ELR (cell line): ENCODE measurements at places on chromosomes 12 and 14.
A peak's percentile ranks its signal among the peaks of the same experiment; 100 is the strongest.

DNA sequence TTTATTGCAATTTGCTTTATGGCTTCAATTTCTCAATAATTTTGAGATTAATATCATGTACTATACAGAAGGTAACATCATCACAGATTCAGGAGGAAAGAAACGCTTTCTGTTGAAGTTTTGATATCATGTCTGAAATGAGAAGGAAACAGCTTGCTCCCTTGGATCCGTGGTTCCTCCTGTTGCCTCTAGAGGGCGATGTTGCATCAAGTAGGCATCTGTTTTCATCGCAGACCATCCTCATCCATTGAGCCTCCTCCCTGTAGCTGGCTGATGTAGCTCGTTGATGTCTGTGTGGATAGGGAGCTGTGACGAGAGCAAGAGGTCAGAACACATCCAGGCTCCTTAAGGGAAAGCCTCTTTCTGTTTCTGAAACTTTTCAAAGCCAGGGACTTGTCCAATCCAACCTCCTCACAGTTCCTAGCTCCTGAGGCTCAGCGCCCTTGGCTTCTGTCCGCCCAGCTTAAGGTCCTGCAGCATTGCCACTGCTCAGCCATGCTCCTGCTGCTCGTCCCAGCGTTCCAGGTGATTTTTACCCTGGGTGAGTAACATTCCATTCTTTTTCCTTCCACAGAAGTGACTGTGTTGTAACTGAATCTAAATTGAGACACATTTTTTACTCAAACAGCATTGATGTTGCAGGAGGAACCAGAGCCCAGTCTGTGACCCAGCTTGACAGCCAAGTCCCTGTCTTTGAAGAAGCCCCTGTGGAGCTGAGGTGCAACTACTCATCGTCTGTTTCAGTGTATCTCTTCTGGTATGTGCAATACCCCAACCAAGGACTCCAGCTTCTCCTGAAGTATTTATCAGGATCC lies 304.8 kb upstream of the OR4E1 start:
- peak; percentile 38 for DNase-seq

DNA sequence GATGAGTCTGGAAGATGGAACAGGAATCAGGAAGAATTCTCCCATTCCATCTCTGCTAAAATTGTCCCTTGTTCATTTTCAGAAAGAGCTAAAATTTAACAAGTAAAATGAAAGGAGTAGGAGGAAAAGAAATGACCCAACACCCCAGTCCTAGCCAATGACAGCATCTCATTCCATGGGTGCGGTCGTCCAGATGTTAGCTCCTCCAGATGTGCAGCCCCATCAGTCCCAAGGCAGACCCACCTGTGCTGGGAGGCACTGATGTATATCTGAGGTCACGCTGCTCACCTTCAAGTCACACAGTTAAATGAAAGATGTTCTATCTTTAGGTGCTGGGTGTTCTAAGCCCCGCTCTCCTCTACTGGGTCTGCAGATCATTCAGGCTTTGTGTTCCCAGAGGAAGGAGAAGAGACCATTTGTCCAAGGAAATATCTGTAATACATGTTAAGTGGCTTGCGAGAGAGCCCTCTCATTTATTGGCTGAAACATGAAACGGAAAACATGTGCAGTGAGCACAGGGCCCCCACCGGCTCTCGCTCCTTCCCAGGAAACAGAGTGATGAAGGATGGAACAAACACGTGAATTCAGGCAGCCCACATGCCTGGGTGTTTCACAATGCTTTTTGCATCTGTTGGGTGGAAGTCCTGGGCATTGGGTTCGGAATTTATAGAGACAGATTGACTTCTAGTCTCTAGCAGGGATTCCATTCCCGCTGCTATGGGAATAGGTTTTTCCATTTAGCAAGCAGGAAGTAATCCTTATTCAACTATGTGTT lies 294.6 kb downstream of the NUAK1 start:
- DNase-seq, result no peak

DNA sequence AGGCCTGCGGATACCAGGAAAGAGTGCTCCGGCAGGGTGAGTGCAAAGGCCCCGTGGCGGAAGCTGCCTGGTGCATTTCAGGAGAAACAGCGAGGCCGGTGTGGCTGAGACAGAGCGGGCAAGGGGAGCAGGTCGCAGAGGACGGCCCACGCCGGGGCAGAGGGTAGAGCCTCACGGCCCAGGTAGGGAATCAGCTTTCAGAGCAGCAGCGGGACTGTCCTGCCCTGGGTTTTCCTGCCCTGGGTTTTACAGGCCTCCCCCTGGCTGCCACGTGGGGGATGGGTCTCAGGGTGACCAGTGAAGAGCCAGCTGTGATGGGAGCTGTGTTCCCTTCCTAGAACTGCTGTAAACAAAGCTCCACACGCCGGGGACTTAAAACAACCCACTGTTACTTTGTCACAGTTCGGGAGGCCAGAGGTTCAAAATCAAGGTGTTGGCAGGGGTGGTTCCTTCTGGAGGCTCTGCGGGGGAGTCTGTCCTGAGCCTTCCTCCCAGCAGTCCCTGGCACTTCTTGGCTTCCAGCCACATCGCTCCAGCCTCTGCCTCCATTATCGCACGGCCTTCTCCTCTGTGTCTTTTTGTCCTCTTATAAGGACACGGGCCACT lies 10.4 kb downstream of the NCOR2 start:
- DNase-seq, result no peak

DNA sequence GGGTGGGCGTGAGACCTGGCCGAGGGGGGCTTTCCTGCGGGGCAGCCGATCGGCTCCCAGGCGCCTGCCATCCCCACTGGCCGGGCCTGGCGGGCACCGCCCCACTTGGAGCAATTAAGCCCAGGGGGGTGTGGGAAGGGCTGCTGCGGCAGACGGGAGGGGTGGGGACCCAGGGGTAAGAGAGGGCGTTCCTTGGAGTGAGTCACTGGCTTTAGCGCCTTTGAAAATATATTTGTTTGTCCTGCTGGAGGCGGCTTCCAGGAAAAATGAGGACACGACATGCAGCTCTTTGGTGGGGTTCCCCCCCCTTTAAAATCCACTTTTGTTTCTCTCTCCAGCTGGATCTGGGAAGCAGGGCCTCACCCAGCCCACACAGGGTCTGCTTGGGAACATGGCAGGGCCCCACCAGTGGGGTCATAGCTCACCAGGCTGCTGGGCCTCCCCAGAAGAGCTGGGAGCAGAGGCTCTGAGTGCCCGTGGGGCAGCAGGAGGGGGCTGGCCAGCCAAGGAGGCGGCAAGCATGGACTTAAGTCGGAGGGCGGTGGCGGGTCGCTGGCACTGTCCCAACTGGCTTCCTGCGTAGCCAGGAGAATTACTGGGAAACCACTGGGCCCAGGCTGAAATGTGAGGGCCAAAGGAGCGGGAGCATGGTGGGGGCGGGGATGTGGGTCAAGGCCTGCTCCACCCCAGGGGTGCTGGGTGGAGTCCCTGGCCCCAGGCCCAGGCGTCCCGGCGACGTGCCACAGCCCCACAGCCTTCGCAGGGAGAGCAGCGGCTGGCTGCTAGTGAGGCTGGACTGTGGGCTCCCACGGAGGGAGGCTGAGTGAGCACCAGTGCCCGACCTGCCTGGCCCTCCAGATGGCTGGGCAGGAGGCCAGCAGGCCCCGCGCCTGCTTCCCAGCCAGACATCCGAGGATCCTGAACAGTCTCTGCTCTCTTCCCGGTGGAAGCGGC lies 128.0 kb downstream of the RFLNA start:
- peak; percentile 87 for DNase-seq

DNA sequence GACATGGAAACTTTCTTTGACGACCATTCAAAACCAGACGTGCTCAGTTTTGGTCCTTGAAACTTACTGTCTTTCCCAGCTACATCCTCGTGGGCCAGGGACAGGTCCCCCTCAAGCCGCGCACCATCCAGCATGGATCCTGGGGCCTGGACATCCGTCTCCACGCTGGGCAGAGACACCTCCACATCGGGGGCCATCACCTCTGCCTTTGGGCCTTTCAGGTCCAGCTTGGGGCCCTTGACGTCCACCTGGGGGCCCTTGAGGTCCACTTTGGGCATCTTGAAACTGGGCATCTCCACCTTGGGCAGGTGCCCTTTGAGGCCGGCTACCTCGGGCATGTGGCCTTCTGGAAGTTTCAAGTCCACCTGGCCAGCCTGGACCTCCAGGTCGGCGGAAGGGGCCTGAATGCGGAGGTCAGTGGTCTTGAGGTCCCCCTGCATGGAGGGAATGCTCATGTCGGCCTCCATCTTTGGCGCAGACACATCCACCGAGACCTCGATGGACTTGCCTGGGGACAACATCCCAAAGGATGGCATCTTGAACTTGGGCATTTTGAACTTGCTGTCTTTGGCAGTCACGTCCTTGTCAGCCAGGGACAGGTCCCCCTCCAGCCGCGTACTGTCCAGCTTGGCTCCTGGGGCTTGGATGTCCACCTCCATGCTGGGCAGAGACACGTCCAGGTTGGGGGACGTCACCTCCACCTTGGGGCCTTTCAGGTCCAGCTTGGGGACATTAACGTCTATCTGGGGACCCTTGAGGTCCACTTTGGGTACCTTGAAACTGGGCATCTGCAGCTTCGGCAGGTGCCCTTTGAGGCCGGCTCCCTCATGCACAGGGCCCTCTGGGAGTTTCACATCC lies 17.1 kb downstream of the PLD4 start:
- no peak for DNase-seq
